ENCODE measurements at places on chromosomes 7 and 10.

DNA sequence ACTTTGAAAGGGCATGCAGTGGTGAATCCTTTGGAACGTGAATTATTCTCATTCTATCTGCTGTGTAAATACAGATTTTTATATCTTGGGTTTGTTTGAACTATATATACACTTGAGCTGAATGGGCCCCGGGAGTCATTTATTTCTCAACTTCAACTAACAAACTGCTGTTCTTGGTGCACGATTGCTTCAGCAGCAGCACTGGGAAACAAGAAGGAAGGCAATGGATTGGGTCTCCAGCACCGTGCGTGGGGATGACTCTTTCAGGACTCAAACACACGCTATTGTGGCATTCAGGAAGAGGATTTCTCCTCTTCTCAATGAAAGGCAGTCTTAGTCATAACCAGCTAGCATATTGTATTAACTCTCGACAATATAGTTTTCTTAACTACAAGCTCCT is 226.0 kb upstream of the NFE2L3 start:
- no peak for DNase-seq

DNA sequence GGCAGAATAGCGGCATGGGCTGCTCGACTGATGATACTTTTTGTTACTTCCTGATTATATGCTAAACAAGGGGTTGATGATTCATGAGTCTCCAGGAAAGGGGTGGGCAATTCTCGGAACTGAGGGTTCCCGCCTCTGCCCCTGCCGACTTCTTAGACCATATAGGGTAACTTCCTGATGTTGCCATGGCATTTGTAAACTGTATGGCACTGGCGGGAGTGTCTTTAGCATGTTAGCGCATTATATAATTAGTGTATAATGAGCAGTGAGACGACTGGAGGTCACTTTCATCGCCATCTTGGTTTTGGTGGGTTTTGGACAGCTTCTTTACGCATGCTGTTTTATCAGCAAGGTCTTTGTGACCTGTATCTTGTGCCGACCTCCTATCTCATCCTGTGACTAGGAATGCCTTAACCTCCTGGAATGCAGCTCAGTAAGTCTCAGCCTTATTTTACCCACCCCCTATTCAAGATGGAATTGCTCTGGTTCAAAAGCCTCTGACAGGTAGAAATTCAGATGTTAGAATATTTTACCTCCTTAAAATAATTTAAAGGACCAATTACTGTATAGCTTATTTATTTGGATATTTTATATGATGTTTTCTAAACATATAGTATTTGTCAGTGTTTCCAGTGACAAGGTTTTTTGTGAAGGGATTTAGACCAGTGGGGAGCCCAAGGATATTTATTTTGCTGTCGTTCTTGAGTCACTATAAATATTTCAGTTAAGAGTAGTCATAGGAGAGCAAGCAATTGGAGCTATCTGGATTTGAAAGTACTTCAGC is 90.1 kb upstream of the PIK3CG start:
- DNase-seq: no peak

DNA sequence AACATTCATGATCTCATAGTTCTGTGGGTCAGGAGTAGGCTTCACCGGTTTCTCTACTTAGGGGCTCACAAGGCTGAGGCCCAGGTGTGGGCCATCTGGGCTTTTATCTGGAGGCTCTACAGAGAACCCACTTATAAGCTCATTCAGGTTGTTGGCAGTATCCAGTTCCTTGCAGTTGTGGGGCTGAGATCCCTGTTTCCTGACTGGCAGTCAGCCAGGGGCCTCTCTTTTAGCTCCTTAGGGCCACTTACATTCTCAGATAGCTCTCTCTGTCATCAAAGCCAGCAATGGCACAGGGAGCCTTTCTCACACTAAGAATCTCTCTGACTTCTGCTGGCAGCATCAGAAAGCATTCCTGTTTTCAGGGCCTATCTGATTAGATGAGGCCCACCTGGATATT is 18.2 kb upstream of the HECTD2 start:
- DNase-seq: no peak

GRCh38 chr7:148704189-148704588 is 5.5 kb downstream of the CUL1 start:
- DNase-seq: no peak

DNA sequence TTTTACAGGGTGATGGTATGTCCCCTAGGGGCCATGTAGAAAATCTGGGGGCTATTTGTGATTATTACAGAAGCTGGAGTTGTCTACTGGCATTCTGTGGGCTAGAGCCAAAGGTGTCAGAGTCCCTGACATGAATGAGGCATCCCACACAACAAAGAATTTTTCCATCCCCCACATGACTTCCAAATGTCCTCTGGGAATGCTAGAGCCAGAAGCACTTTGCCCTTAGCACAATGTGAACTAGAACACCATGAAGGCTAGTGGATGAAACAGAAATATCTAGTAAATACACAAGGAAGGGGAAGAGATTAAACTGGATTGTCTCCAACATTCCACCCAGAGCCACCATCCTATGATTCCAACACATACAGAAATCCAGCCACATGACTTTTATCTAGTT is 46.9 kb downstream of the FAM13C start:
- no peak for DNase-seq

DNA sequence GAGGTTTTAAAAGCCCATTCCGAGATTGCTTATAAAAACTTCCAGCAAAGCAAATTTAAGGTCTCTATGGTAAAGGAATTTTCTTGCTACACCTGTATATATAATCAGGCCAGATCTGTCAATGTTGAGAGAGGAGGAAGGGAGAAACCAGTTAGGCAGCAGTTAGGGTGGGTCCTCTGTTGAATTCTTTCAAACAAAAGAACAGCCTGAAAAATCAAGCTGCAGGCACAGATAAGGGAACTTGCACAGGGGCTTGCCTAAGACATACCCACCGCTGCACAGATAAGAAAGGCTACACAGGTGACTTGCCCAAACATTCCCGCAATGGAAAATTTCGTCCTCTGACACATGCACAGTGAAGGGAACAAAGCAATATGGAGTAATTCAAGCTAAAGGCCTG is 59.8 kb upstream of the IMMP2L start:
- no peak for DNase-seq

DNA sequence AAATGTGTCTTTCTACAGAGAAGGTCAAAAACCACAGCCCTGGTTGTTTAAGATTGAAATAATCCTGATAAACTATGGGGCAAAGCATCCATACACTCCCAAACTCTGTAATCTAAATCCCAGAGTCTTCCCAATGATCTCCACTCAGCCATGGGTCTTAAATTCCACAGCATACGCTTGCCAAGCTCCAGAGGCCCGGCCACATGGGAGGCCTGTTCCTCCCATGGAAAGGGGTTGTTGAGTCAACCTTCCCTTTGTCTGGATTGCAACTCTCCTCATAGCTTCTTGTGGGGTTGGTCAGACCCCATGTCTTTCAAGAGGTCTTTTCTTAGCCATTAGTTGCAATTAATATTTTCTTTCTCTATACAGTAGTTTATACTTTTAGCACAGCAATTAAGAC is 718 bp upstream of the STEAP4 start:
- no peak for DNase-seq

- no peak for DNase-seq
These were observed 61.4 kb downstream of the BICC1 start for GRCh38 chr10:58574058-58574457.

Measured in activated naive CD4-positive, alpha-beta T cell (primary cell).